ENCODE measurements at places on chromosomes 1 and 21. TPM values are rescaled to one million over a fixed set of nuclear protein-coding genes. Genes with fewer than 3 reads are reported as not detected.

Gene CD52
- 2.5 TPM for total RNA-seq

Gene GPA33
- 0.27 TPM for total RNA-seq

DNA sequence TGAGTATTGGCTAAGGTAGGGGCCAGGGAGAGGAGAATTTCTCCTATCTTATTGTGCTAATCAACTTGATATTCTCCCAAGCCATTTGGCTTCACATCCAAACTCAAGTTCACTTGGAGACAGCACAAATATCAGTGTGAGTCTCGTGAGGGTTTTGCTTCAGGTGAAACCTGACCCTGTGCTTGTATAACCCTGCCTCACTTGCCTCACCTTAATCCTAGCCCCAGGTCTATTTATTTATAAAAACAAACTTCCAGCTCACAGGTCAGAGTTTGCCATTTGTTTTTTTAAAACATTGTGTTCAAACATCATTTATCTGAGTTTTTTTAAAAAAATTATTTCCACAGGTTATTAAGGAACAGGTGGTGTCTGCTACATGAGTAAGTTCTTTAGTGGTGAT, 19.9 kb downstream of the HAO2 start:
- H3K36me3 ChIP-seq, result no peaks in the 10 kb centered on the region
- no peak overlapping the region for H3K27ac ChIP-seq
- DNase-seq, result no peak

DNA sequence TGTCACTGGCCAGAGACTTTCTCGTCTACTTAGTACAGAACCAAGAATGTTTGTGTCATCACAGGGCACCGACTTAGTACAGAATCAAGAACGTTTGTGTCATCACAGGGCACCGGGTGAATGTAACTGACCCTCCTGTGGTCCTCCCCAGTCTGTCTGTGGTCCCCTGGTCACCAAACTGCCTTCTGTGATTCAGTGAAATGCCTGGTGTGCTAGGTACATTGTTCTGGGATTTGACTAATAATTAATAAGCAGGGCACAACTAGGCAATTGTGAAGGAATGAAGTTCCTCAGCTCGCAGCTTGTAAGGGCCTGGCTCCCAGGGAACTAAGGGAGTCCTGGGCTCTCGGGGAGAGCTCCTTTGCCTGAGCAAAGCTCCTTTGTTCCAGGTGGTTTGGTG, 7.2 kb downstream of the MECR start:
- no peak for DNase-seq

Gene OPRD1
- 0.06 TPM for total RNA-seq

DNA sequence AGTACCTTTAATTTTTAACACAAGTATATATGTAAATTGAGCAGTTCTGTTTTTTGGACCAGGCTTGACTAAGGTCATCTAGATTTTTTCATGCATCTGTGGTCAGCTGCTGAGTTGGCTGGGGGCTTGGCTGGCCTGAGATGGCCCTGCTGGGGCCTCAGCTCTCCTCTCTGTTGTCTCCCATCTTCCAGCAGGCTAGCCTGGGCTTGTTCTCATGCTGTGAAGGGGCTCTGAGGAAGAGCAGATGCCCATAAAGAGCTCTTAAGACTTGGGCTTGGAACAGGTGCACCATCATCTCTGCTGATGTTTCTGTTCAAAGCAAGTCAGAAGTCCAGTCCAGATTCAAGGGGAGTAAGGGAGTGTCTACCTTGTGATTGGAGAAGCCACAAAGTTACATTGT, 51.2 kb upstream of the TNR start:
- H3K27me3 ChIP-seq, result no peaks in the 10 kb centered on the region
- no peaks in the 10 kb centered on the region for H3K36me3 ChIP-seq
- no peak for DNase-seq
- H3K4me3 ChIP-seq, result no peak overlapping the region
- no peaks in the 10 kb centered on the region for H3K4me1 ChIP-seq
- H3K27ac ChIP-seq, result no peak overlapping the region

DNA sequence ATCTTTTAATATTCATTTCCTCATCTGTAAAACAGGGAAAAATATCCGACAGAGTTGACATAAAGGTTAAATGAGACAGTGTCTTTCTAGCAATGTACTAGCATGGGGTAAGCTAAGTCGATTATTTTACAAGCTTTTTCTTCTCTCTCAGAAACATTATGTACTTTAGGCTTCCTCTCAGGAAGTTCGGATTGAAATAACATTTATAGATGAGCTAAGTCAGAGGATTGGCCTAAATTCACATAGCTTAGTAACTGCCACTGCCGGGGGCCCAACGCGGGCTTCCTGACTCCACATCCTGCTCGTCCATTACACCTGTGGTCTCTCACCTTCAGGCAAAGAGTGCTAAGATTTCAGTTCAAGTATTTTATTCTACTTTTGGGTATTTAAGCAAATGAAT, 462.3 kb upstream of the NFIA start:
- H3K36me3 ChIP-seq, result no peaks in the 10 kb centered on the region
- no peak overlapping the region for H3K4me3 ChIP-seq
- H3K27ac ChIP-seq, result peak overlapping the region; percentile 44
- H3K27me3 ChIP-seq, result no peaks in the 10 kb centered on the region

DNA sequence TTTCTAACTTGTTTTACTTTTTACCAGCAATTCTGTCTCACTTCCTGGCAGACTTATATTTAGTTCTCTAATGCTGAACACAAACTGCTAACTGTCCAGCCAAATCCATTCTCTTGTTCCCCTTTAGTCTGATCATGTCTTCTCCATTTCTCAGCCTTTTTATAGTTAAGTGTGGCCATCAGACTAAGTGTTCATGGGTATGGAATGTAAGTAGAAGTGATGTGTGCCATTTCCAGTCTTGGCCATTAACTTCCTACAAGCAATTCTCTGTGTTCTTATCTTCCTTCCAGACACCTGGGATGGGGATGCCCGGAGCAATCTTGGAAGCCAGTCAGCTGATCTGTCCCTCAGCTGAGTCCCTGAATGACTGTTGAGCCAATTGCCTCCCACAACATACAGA, 165.8 kb downstream of the ST6GALNAC3 start:
- H3K36me3 ChIP-seq, result no peaks in the 10 kb centered on the region
- no peak for DNase-seq
- no peaks in the 10 kb centered on the region for H3K4me1 ChIP-seq
- H3K27me3 ChIP-seq, result no peaks in the 10 kb centered on the region

Gene ESPN
- total RNA-seq, result 5.5 TPM

Gene SPATA21
- total RNA-seq, result not detected

DNA sequence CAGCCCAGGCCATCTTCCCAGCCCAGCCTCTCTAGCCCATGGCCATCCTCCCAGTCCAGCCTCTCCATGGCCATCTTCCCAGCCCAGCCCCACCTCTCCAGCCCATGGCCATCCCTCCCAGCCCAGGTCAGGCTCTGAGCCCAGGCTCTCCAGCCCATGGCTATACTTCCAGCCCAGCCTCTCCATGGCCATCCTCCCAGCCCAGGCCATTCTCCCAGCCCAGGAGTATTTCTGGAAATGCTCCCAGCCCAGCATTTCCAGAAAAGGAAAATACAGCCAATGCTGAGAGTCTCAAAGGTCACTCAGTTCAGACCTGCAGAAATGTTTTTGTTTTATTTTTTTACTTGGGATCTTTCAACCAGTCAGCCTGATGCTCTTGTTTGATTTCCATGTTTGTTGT, 70.0 kb upstream of the ZNF281 start:
- H3K4me1 ChIP-seq, result no peaks in the 10 kb centered on the region
- no peak for DNase-seq
- peaks cover 3% of the 10 kb centered on the region for H3K27me3 ChIP-seq
- H3K27ac ChIP-seq, result no peak overlapping the region
- H3K36me3 ChIP-seq, result no peaks in the 10 kb centered on the region

- DNase-seq, result no peak
- H3K4me3 ChIP-seq, result no peak overlapping the region
- H3K4me1 ChIP-seq, result no peaks in the 10 kb centered on the region
- H3K27me3 ChIP-seq, result no peaks in the 10 kb centered on the region
- no peak overlapping the region for H3K27ac ChIP-seq
- H3K36me3 ChIP-seq, result no peaks in the 10 kb centered on the region
Measured at GRCh38 chr1:16092097-16092922, 18.9 kb upstream of the FAM131C start.

Gene ACTN2
- 0.22 TPM for total RNA-seq

Gene GNG4
- total RNA-seq, result 6.9 TPM

- H3K4me3 ChIP-seq, result no peak overlapping the region
- no peaks in the 10 kb centered on the region for H3K36me3 ChIP-seq
- peak; percentile 76 for DNase-seq
- H3K4me1 ChIP-seq, result peaks cover 27% of the 10 kb centered on the region
Measured at GRCh38 chr1:59292562-59292961, 4.3 kb upstream of the FGGY start.

DNA sequence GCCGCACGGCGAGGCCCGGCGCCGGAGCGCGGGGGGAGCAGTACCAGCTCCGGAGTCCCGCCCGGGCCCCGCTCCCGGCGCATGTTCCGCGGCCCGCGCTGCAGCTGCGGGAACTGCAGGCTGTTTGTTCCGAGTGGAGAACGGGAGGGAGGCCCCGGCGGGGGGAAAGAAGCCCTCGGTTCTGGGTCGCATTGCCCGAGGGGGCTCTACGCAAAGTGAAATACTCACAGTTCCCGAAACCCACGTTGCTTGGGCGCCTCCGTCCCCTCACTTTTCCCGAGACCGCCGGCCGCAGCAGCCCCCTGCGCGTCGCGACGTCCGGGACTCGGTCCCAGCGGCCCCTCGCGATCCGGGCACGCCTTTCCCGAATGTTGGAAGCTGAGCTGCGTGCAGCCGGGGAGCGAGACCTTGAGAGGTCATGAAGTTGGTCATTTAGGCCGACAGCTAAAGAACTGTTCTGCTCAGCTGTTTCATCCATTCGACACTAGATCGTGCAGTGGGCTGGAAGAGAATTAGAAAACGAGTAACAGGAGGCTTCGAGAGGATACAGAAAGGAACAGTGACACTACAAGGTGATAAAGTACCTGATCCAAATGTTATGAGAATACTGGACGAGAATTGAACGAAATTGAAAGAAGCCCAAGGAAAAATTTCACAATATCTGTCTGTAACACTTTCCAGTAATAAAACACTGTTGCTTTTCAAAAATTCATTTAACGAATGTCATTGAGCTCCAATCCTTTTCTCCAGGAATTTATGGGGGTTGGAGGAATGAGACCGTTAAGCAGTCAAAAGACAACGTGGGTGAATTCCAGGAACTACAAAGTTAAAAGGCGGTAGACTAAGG, 657 bp upstream of the LIN9 start:
- peak; percentile 53 for DNase-seq
- no peak overlapping the region for H3K27ac ChIP-seq

- no peaks in the 10 kb centered on the region for H3K27me3 ChIP-seq
- no peak overlapping the region for H3K4me3 ChIP-seq
- no peak for DNase-seq
- no peaks in the 10 kb centered on the region for H3K4me1 ChIP-seq
- H3K36me3 ChIP-seq, result no peaks in the 10 kb centered on the region
- no peak overlapping the region for H3K27ac ChIP-seq
Measured at GRCh38 chr1:48227165-48228013, 4.9 kb downstream of the SLC5A9 start.

DNA sequence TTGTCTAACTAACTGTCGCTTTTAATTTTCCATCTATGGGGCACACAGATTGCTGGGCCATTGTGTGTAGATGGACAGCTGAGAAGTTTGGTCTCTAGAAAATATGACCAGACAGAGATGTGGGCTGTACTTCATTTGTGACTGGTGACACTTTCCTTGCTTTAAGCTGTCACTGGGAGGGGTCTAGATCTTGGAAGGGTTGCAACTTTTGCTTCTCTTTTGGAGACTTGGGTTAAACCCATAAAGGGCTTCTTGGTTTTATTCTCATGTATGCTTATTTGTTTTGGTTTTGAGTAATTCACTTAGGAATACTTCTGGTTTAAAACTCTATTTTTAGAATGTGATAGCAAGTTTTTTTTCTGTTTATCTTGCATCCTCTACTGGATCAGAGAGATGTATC, 80.2 kb downstream of the ETS2 start:
- H3K27me3 ChIP-seq, result no peaks in the 10 kb centered on the region
- H3K27ac ChIP-seq, result no peak overlapping the region
- H3K4me1 ChIP-seq, result no peaks in the 10 kb centered on the region
- H3K36me3 ChIP-seq, result no peaks in the 10 kb centered on the region
- DNase-seq, result no peak

GRCh38 chr1:211939876-211940468, 95.4 kb downstream of the INTS7 start:
- no peaks in the 10 kb centered on the region for H3K36me3 ChIP-seq
- H3K4me3 ChIP-seq, result no peak overlapping the region
- H3K27ac ChIP-seq, result no peak overlapping the region
- peaks cover 4% of the 10 kb centered on the region for H3K4me1 ChIP-seq
- DNase-seq, result no peak

DNA sequence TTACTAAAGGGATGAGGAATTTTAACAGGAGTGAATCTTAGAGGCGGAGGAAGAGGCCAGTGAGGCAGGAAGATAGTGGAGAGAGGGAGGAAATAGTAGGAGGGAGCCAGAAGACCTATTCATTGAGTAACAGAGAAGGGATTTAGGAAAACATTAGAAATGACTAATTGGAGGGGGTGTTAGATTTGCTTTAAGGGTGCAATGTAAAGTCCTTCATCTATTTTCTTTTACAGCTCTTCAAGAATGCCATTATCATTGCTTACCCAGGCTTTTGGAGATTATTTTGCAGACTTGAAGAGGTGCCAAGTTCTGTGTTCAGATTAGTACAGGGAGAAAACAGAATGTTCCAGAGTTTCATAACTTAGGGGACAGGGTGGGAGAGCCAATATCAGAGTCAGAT, 33.8 kb downstream of the OR10J1 start:
- H3K36me3 ChIP-seq, result no peaks in the 10 kb centered on the region
- no peak for DNase-seq
- no peak overlapping the region for H3K4me3 ChIP-seq

Gene OR2L13
- total RNA-seq, result 1.3 TPM

- H3K4me3 ChIP-seq, result no peak overlapping the region
- no peaks in the 10 kb centered on the region for H3K36me3 ChIP-seq
- DNase-seq, result no peak
Measured at GRCh38 chr1:70143048-70143659, 62.2 kb downstream of the LRRC40 start.

Gene BARHL2
- total RNA-seq, result not detected

GRCh38 chr21:37447288-37447936, 80.8 kb downstream of the DYRK1A start:
- no peaks in the 10 kb centered on the region for H3K36me3 ChIP-seq
- no peak for DNase-seq
- peaks cover 61% of the 10 kb centered on the region for H3K4me1 ChIP-seq
- H3K27me3 ChIP-seq, result no peaks in the 10 kb centered on the region

DNA sequence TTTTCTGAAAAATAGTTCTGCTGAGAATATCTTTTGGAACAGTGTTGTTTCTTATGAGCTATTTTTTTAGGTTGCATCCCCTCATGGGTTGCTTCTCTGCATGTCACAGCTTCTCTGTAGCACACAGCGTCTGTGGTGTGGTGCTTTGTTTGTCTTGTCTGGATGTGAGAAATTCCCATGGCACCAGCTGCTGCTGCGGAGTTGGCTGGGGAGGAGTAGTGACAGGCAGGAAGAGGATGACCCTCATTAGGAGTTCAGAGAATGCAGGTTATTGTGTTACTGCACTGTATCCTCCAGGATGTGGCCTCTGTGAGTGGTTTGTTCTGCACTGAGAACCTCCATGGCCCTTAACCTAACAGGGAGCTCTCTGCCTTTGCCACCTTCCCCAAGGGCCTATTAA, 64.8 kb downstream of the TSEN15 start:
- no peaks in the 10 kb centered on the region for H3K27me3 ChIP-seq
- DNase-seq, result no peak
- no peaks in the 10 kb centered on the region for H3K36me3 ChIP-seq
- no peak overlapping the region for H3K4me3 ChIP-seq
- H3K4me1 ChIP-seq, result no peaks in the 10 kb centered on the region

- no peak for DNase-seq
- H3K4me1 ChIP-seq, result peaks cover 9% of the 10 kb centered on the region
- H3K27me3 ChIP-seq, result no peaks in the 10 kb centered on the region
- H3K4me3 ChIP-seq, result no peak overlapping the region
- no peak overlapping the region for H3K27ac ChIP-seq
Measured at GRCh38 chr1:64845831-64846425, 101.1 kb downstream of the RAVER2 start.
